Stimulated activated CD8-positive, alpha-beta memory T cell treated with anti-CD3 and anti-CD28 coated beads, Interleukin-4, amount 100 ng/mL, for 48 hours (primary cell): ENCODE measurements at places on chromosomes 1 and 21.

GRCh38 chr1:173889885-173890284 is 21.7 kb downstream of the ZBTB37 start:
- DNase-seq: no peak

DNA sequence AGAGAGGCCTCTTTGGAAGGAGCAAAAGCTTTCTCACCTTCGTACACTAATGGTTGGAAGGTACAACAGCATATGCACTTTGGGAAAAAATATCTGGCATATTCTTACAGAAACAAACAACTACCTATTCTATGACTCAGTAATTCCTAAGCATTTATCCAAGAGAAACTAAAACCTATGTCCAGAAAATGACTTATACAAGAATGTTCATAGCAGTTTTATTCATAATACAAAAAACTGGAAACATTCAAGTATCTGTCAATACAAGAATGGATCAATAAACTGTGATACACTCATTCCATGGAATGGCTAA is 8.2 kb downstream of the NBPF1 start:
- DNase-seq: no peak

- no peak for DNase-seq
Observed at GRCh38 chr1:119371815-119372214, 3.2 kb downstream of the HAO2 start.

DNA sequence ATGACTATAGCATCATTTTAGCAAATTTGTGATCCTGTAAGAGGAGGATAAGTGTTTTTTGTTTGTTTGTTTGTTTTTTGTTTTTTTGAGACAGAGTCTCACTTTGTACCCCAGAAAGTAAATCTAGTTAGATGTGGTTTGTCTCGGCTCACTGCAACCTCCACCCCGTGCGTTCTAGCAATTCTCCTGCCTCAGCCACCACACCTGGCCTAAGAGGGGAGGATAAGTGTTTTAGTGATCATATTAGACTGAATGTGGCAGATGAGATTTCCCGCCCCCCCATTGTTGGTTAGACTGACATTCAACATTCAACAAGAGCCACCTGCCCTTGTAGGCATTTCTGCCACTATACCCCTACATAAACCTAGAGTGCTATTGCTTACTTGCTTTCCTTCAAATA is 98.5 kb downstream of the OSBPL9 start:
- DNase-seq: no peak

- DNase-seq: no peak
Observed at GRCh38 chr1:33379631-33380354, 51.1 kb downstream of the PHC2 start.

DNA sequence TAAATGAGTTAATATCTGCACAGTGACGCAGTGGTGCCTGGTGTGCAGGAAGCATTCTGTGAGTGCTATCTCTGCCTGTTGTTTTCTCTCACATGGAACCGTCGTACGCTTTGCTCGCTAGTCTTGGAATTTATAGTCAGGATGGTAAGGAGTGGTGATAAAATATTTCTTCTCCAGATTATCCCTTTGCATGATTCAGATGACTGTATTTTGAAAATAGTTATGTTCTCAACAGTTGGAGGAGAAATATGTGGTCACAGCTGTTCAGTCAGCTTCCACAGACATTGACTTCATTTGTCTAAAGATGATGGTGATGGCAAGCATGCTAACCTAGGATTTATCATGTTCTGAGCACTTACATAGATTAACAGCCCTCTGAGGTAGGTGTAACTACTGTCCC is 41.3 kb upstream of the VAMP3 start:
- no peak for DNase-seq

DNA sequence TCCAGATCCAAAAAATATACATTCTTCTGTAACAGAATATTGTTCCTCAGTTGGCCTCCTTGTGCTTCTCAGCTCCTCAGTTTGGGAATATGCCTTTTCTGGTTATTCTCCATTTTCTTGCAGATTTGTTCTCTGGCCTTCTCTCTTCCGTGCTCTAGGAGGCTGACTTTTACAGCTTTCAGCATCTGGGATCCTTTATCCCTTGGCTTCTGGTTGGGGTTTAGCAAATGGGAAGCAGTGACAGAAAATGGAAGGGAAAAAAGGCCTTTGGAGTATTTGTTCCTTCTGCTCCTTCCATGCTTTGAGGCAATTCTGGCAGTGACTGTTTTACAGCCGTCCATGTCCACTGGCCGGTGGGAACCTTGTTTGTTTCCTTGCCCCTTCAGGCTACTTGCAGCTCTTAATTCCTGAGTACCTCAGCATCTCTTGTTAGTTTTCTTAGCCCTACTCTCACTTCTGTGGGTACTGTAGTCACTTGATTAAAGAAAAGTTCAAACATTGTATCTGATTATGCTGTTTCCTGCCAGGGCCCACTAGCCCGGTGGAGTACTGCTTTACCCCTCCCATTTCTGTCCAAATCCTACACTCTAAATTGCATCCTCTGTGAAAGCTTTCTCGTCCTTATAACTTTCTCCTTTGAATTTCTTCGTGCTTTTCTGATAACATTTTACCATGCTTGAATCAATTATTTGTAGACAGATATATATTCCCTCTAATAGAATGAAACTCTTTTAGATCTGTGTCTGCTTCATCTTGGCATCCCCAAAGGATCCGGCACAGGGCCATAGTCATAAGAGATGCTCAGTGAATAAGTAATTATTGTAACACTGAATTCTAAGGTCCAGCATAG is 118.2 kb downstream of the OSBPL9 start:
- no peak for DNase-seq

- DNase-seq: no peak
Observed at GRCh38 chr1:39104158-39105060, 78.3 kb downstream of the NDUFS5 start.

DNA sequence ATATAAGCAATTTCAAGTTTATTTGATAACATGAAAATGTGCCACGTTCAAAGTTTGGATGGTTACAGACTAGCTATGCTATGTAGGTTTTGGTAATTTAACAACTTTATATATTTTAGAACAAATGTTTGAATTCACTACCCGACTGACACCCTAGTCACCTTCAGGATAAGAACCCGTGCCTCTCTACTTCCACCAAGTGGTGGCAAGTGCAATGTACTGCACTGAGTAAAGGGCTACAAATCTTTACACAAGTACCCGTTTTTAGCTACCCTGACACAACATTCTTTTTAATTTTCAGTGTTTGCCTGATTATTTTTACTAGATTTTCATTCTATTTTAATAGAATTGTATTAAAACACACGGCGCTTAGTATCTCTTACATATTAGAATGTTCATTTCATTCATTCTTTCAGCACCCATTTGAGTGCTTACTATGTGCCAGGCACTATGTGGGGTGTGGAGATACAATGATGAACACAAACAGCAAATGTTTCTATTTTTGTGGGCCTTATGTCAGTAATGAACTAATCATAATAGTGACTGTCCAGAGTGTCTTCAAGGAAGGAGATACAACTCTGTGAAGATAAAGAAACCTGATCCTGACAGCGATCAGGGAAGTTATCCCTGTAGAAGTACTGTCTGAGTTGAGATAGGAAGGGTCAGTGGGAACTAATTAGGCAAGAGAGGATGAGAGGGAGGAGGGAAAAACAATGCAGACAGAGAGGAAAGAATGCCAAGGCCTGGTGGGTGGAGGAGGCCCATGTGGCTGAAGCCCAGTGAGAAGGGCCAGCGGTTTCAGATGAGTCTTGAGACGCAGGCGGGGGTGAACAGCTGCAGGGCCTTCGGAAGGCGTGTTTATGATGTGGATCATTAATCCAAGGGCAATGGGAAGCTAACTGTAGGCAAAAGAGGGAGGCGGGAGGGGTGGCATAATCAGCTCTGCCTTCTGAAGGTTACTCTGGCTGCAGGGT is 3.8 kb downstream of the LCA5L start:
- peak; percentile 31 for DNase-seq

GRCh38 chr1:82991569-82991968 is 1007.4 kb downstream of the TTLL7 start:
- DNase-seq: no peak

GRCh38 chr1:91900562-91900961 is 14.6 kb upstream of the TGFBR3 start:
- no peak for DNase-seq
